ENCODE measurements at places on chromosomes 4 and X.

DNA sequence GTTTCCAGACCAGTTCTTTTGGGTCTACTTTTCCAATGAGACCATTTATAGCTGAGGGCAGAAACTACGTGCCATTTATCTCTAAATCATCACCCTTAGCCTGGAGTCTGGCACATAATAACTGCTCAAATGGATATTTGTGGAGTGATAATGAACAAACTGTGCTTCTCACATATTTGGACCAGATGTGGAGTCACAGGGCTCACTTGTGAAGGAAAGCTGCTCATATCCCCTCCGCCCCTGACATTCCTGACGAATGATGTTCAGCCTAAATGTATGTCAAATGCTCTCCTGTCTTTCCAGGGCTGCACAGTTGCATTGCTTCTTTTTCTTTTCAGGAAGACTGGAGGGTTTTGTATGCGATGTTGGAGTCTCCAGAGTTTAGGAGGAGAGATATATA lies 110.1 kb downstream of the GBA3 start:
- DNase-seq, result no peak

- DNase-seq, result no peak
Measured at GRCh38 chr4:86592553-86593249, 1.4 kb upstream of the PTPN13 start.

DNA sequence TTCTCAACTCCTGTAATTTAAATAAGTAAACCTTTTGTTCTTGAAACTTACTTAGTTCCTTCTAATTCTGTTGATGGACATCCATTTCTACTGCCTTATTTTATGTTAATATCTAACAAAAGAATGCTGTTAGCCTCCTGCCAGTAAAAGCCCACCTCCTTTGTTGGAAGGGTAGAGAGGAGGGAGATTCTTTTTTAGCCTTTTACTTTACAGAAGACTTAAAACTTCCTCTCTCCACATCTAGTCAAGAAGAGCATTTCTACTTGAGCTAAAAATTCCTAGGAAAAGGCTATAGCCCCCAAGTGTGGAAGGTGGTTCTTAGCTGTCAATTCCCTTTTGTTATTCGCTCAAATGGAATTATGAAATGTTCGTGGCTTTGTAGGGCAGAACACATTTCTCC lies 118.7 kb downstream of the ZIC3 start:
- no peak for DNase-seq

DNA sequence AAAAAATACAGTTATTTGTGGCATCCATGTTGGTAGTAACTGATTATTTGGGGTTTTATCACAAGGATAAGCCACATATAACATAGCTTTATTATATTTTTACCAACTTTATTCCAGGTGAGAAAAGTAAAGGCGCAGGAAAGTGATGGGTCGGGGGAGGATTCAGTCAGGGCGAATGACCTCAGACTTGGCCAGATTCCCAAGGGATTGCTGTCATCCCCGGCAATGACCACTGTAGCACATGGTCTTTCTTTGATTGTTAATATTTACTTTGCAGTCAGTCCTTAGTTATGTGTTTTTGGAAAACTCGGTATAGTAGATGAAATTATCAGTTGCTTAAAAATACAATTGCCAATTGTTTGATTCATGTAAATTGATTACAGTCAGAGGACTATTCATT lies 17.6 kb downstream of the GRIA3 start:
- DNase-seq, result no peak

- no peak for DNase-seq
Measured at GRCh38 chrX:142655507-142655906, 370.2 kb upstream of the SPANXN4 start.

DNA sequence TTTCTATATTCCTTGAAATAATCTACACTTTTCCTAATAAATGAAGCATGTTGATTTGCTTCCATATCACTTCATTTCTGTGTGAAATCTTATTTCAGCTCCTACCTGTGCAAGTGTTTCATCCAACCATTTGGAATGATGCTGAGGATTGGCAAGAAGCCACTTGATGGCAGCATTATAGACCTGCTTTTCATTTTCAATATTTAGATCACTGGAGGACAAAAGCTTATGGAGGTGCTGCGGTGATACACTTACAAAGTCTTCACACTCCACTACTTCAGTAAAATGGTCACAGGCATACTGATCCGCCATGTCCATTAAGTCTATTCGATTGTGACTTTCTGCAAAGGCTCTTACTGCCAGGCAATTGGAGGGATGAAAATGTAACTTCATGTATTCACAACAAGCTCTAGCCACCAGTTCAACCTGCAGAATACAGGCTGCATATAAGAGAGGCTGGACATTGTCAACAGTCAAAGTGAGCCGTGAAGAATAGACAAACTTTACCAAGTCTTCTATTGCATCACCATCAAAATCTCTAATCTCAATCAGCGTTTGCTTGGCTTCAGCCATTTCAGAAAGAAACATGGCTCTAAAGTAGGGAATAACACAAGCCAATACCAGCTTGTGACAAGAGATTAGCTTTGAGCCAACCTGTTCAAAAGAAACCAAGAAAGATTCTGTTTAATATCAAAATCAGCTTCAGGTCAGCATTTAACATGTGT lies 35.1 kb downstream of the KLHL8 start:
- DNase-seq, result no peak

DNA sequence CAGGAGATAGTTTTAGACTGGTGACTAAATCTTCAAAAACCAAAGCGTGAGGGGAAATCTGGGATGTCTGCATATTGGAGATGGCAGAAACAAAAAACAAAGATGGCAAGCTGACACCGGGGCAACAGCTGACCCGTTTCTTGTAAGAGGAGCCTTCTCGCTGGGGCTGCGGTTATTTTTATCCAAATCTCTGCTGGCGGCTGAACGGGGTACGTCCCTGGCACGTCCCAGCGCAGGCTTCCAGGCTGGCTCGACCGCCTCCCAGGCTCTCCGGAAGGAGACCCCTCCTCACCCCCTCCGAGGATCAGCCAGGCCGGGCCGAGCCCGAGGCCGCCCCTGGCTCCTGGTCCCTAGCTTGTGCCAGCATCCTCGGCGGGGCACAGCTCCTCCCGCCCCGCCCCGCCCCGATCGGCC lies 403 bp downstream of the SGCB start:
- DNase-seq, result no peak

GRCh38 chr4:2364654-2365053 lies 53.8 kb downstream of the ZFYVE28 start:
- peak; percentile 26 for DNase-seq

- no peak for DNase-seq
Measured at GRCh38 chrX:151904989-151905388, 7.7 kb upstream of the MAGEA4 start.

- no peak for DNase-seq
Measured at GRCh38 chrX:124232523-124233201, 99.8 kb upstream of the TEX13D start.

All from stimulated activated CD8-positive, alpha-beta memory T cell treated with anti-CD3 and anti-CD28 coated beads, Interleukin-4, amount 100 ng/mL, for 4 hours (primary cell).